ENCODE measurements at places on chromosomes 12 and 14. TPM values are rescaled to one million over a fixed set of nuclear protein-coding genes. Genes with fewer than 3 reads are reported as not detected.

Gene TMPRSS12
- total RNA-seq, result not detected

Gene SMAGP
- total RNA-seq, result 3.2 TPM

GRCh38 chr12:126811391-126811790 lies 1455.6 kb upstream of the TMEM132C start:
- DNase-seq, result no peak

DNA sequence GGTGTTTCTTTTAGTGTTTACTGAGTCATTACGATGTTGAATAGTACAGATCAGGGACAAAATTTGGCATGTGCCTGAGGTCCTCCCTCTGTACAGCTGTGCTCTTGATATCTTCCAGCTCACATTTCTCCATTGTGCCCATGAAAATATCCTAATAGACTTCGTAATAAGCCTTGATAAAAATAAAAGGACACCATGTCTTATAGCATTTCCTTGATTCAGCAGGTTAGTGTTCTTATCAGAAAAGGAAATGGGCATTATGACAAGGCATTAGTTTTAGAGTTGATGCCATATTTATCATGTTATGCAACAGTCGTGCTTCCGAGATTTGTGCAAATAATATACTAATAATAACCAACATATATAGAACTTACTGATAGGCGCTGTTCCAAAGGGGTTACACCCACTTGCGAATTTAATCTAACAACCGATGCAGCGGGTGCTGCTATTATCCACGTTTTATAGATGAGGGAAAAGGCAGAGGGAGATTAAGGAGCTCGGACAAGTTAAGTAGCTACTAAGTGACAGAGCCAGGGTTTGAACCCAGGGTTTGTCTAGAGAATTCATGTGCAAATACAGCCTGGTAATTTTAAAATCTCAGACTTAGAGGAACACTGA lies 15.1 kb upstream of the WNK1 start:
- DNase-seq, result no peak

DNA sequence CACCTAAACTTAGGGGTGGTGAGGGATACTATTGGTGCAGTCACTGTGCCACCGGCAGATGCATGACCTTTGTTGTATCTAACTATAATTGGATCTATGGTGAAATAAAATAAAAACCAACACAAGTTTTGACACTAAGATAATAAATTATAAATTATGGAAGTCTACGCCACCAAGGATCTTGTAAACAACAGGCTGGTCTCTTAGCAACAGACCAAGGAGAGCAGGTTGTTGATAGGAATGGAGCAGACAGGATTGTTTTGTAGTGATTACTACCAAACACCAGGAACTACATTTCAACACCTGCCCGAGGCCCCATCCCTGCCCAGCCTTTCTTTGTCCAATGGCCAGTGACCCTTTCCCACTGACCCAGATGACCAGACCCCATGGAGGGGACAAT lies 1178.0 kb downstream of the VRK1 start:
- DNase-seq, result no peak

DNA sequence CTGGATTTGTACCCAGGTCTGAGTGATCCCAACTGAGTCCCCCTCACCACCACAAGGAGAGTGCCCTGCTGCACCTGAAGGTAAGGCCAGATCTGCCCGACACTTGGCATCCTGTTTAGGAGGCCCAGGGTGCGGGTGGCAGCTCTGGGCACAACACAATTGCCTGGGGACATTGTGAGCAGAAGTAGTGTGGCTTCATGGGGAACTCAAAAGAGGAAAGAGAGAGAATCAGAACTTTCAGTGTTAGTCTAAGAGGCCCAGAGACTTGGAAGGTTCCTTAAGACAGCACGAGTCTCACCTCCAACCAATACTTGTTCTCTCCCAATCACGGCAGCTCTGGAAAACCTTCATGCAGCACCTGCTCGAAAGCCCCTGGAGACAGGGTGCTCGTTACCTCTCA lies 6.6 kb upstream of the SLC8B1 start:
- DNase-seq, result no peak

GRCh38 chr12:59823567-59823966 lies 227.7 kb downstream of the SLC16A7 start:
- no peak for DNase-seq

GRCh38 chr12:42985506-42985905 lies 396.0 kb upstream of the PRICKLE1 start:
- DNase-seq, result peak; percentile 20

DNA sequence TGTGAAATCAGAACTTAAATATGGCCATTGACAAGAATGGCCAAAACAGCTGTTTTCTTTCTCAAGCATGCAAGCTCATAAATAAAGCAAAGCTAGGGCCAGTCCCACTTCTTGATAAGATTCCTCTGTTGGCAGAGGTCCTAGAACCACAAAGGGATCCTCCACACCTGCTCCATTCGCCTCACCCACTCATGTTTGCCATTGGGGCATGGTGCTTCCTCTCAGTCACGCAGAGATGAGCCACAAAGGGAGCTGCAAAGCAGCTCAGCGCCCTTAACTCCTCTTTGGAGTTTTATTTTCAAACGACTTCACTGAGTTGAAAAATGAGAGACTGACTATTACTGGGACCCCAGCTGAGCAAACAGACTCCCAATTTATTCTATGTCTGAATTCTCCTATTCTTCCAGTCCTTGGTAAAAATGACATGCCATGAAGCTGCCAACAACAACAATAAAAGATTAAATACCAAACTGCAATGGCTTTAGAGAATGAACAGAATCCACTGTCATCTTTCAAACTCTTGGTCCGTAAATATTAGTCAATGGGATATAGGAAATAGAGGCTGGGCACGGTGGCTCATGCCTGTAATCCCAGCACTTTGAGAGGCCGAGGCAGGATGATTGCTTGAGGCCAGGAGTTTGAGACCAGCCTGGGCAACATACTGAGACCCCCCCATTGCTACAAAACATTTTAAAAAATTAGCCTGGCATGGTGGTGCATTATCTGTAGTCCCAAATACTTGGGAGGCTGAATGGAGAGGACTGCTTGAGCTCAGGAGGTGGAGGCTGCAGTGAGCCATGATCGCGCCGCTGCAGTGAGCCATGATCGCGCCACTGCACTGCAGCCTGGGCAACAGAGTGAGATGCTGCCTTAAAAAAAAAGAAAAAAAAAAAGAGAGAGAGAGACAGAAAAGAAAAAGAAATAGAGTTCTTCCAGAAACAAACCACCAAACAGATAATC lies 16.4 kb downstream of the MANSC1 start:
- no peak for DNase-seq

DNA sequence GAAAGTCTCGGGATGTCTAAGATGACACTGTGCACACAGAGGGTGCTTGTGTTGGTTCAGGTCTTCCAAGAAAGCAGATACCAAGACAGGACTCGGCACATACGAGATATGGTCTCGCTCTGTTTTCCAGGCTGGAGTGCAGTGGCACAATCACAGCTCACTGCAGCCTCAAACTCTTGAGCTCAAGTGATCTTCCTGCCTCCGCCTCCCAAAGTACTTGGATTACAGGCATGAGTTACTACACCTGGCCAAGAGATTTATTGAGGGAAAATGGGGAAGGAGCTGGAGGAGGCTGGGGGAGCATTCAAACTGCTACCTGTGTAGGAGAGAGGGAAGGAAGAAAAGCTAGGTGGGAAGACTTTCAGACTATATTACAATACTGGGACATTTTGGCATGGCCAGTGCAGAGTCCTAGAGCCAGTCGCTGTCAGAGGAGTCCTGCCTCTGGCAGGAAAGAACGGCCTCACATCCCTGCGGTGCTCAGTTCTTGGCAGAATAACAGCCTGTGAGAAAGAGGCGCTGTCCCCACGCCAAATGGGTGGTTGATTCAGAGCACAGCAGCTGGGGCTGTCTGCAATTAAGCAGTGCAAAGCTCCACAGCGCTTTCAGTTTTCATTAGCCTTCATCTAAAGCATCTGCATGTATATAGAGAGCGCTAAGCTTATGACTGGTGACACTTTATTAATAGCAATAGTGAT lies 18.3 kb downstream of the SLC17A8 start:
- DNase-seq, result peak; percentile 74

DNA sequence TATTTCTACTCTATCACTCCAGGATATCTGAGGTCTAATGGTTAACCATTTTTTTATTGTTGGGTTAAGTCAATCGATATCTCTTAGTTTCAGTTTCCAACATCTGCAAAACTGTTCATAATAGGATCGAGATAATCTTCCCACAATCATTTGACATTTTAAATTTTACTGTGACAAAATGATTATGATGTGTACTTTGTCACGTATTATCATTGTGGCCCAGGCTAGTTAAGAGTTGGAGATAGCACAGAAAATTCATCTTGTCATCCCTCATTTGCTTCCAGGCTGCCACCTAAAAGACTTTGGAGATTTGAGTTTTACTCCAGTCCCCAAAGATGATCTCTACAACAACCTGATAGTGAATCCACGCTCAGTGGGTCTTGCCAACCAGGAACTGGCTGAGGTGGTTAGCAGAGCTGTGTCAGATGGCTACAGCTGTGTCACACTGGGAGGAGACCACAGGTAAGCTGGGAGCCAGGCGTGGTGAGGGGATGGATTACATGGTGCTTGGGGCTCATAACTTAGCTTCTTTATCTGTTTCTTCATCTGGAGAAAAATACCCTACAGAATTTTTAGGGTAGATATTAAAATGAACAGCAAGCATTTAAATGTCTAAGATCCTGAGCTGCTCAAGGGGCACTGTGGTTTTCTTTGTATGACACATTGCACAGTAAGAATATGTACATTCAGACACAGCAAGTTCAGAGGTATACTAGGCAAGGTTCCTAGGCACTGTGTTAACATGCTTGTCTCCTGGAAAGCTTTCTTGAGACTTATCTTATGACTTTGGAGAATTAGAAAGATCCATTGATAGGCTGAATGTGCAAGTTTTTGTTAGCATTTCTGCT lies 22.4 kb downstream of the ARG2 start:
- no peak for DNase-seq

All from heart right ventricle (tissue), 16 donors.